ENCODE measurements at places on chromosomes 4 and X. TPM values are rescaled to one million over a fixed set of nuclear protein-coding genes. Genes with fewer than 3 reads are reported as not detected.

ARHGAP24 gene
- total RNA-seq, result 7.0 TPM

- no peaks in the 10 kb centered on the region for H3K27me3 ChIP-seq
- no peak overlapping the region for H3K4me3 ChIP-seq
- H3K36me3 ChIP-seq, result no peaks in the 10 kb centered on the region
- DNase-seq, result no peak
Observed at GRCh38 chrX:21929209-21929608, 11.3 kb upstream of the SMS start.

GRCh38 chr4:34721835-34722234 lies 1522.5 kb downstream of the ARAP2 start:
- no peaks in the 10 kb centered on the region for H3K4me1 ChIP-seq
- H3K27ac ChIP-seq, result no peak overlapping the region
- H3K27me3 ChIP-seq, result no peaks in the 10 kb centered on the region
- H3K36me3 ChIP-seq, result no peaks in the 10 kb centered on the region
- H3K4me3 ChIP-seq, result no peak overlapping the region

GRCh38 chr4:138039010-138039409 lies 203.1 kb downstream of the SLC7A11 start:
- DNase-seq, result no peak
- H3K4me3 ChIP-seq, result no peak overlapping the region
- H3K27me3 ChIP-seq, result no peaks in the 10 kb centered on the region
- peaks cover 21% of the 10 kb centered on the region for H3K4me1 ChIP-seq

DNA sequence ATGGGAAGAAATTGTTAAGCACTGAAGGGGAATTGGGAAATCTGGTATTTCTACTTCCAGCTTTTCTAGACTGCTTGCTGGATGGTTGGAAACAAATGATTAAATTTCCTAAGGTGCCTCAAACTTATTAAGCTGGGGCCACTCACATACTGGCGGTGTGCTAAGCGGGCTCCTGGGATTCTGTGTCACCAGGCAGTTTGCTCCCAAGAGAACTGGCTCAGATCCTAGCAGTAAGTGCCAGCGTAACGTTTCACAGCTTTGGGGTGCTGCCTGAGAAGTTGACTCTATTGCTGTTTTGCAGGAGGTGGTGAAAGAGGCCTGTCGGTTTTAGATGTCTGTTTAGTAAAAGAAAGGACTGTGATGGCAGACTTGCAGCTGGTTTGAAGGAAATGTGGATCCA lies 6.9 kb upstream of the REELD1 start:
- no peak overlapping the region for H3K4me3 ChIP-seq
- DNase-seq, result no peak
- no peaks in the 10 kb centered on the region for H3K36me3 ChIP-seq
- no peaks in the 10 kb centered on the region for H3K27me3 ChIP-seq
- no peaks in the 10 kb centered on the region for H3K4me1 ChIP-seq

Data from esophagus squamous epithelium (tissue), 5 donors.